ENCODE measurements at places on chromosomes 5 and 9.

DNA sequence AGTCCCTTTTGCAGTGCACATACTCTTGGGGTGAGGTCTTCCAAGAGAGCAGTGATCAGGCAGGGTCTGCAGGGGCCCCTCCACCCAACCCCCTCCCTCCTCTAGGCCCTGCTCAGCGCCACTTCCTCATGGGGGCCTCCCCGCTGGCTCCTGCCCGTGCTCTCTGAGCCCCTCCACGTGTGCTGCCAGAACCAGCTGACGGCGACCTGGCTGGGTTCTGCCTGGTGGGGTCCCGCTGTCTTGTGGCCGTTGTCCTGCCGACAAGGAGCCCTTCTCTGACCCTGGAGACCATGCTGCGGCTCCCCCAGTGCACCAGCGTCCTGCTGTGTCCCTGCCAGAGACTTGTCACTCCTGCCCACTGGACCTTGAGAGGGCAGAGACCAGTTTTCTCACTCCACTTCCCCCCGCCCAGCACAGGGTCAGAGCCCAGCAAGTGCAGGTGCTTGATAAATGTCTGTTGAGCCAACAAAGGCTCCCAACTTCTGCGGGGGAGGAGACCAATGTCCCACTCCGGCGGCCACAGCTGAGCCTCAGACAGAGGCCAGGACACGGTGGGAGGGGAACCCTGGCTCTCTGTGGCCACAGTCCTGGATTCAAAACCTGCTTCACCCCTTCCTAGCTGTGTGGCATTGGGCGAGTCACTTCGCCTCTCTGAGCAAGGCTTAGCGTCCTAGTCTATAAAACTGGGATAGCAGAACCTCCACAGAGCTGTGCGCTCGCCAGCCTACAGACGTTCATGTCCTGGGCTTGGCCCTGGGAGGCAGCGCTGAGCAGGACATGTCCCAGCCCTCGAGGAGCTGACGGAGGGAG lies 24.8 kb downstream of the SARDH start:
- DNase-seq: no peak

- DNase-seq: no peak
Measured at GRCh38 chr5:107512029-107512428, 158.7 kb downstream of the EFNA5 start.

- DNase-seq: no peak
Measured at GRCh38 chr9:21616082-21616778, 134.1 kb upstream of the IFNE start.

- DNase-seq: no peak
Measured at GRCh38 chr5:78809444-78809843, 160.9 kb upstream of the LHFPL2 start.

DNA sequence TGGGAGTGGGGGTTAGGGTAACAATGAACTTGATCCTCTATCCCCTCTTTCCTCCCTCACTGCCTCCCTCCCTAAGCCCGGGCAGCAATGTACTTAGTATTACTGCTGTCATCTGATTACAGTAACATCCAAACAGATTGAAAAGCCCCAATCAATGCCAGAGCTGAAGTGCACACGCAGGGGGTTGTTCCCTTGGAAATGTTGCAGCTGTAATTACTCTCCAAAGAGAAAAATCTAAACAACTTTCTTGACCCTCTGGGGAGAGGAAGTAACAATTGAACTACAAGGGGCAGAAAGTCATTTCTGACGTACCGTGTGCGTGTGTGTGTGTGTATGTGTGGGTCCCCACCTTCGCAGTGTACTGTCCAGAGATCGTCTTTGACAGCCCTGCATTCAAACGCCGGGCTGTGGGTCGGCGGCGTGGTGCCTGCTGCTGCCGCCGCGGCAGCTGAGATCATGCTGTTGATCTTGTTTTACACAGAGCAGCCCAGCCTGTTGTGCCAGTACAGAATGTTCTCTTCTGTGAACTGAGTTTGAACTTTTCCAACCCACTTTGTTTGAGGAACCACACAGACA lies 66.0 kb upstream of the KLF9 start:
- no peak for DNase-seq

- DNase-seq: no peak
Measured at GRCh38 chr5:109297900-109298299, 111.9 kb downstream of the PJA2 start.

DNA sequence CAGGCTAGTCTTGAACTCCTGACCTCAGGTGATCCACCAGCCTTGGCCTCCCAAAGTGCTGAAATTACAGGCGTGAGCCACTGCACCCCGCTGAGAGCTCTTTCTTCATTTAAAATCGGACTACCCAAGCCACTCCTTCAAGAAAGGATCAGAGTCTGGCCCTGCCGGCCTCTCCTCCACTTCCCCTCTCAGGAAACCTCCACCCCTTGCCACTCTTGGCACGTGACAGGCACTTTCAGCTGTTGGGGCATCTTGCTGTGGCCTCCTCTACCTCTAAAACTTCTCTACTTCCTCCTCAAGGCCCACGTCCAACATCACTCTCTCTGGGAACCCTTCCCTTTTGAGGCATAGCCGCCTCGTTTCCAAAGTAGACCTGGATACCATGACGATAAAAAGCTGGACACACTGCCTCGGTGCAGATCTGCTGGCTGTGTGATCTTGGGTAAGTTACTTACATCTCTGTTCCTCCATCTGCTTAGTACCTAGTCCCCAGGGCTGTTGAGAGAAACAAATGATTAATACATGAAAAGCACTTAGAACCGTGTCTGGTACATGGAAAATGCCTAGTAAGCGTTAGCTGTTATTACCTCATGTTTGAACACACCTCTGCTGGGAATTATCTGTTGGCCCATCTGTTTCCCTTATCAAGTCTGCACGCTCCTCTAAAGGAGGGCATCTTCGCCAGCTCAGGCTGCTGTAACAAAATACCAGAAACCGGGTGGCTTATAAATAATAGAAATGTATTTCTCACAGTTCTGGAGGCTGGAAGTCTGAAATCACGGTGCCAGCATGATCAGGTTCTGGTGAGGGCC lies 55.3 kb downstream of the SMIM23 start:
- DNase-seq: no peak

DNA sequence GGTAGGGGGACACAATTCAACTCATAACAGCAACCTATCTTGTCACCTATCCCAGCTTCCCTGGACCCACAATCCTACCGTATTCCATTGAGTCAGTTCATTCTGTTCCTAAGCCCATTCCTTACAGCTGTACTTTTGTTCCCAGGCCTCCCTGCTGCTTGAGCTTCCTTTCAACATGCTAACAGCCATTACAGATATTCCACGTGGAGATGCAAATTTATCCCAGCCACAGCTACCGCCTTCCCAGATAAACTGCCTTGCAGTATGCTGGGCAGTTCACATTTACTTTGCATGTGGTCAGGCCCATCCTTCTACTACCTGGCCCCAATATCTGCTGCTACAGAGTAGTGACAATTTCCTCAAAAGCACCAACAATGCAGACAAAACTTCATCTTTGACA lies 23.0 kb downstream of the RIGI start:
- no peak for DNase-seq

GRCh38 chr9:136804509-136805206 lies 3.1 kb upstream of the RABL6 start:
- DNase-seq: no peak

- peak; percentile 27 for DNase-seq
Measured at GRCh38 chr5:32462618-32463017, 18.1 kb upstream of the ZFR start.

GRCh38 chr5:10295619-10296326 lies 11.9 kb downstream of the CMBL start:
- no peak for DNase-seq

DNA sequence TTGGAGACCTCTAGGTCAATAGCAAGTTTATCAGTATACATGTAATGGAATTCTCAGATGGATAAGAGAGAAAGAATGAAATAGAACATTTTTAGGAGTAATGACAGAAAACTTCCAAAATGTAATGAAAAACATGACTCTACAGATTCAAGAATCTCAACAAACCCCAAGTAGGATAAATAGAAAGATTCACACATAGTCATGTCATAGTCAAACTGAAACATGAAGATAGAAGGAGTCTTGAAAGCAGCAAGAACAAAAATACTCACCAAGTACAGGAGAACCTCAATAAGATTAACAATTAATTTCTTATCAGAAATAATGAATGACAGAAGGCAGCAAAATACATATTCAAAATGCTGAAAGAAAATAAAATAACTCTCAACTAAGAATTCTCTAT lies 164.5 kb downstream of the SPATA31D1 start:
- no peak for DNase-seq

GRCh38 chr9:126482361-126483044 lies 131.2 kb upstream of the LMX1B start:
- DNase-seq: no peak

- DNase-seq: no peak
Measured at GRCh38 chr5:9877488-9877887, 247.3 kb upstream of the TAS2R1 start.

- DNase-seq: no peak
Measured at GRCh38 chr9:109868722-109869121, 88.7 kb downstream of the PALM2AKAP2 start.

- DNase-seq: no peak
Measured at GRCh38 chr5:31999470-31999869, 174.6 kb downstream of the GOLPH3 start.

DNA sequence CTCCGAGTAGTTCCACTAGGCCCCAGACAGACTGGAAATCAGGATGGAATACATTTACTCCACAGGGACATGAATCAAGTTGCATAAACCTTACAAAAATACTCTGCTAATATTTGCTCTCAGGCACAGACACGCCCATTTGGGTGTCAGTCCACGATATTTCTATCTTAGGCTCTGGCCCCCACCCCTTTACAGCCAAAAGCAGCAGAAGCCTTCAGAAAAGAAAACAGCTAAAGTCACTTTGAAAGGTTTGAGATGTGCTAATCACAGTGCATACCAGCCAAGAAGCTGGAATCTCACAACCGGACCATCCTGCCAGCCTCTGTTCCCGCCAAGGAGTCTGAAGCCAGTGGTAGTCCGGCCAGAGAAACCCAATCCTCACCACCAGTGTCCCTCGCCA lies 22.6 kb downstream of the PTPN3 start:
- DNase-seq: no peak

- DNase-seq: no peak
Measured at GRCh38 chr9:15485836-15486666, 24.7 kb downstream of the PSIP1 start.

GRCh38 chr5:77156379-77156778 lies 54.1 kb upstream of the PDE8B start:
- DNase-seq: no peak

GRCh38 chr5:133049726-133050048 lies 2.1 kb upstream of the HSPA4 start:
- no peak for DNase-seq

- DNase-seq: no peak
Measured at GRCh38 chr5:174340226-174340625, 294.7 kb downstream of the NSG2 start.

DNA sequence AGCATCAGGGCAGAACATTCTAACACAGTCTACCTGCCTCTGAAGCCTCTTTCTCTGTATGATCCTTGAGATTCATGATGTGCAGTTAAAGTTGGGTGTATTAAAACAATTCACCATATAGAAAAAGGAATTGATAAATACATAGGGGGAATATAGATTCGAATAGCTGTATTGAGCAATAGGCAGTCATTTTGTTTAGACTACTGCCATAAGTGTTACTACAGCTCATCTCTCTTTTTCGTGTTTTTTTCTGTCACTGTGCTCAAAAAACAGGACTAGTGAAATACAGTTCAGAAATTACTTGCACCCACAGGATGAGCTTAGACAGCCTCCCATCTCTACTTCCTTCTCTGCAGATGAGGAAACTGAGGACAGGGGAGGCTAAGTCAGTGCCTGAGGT lies 144.6 kb upstream of the FBN2 start:
- DNase-seq: no peak

DNA sequence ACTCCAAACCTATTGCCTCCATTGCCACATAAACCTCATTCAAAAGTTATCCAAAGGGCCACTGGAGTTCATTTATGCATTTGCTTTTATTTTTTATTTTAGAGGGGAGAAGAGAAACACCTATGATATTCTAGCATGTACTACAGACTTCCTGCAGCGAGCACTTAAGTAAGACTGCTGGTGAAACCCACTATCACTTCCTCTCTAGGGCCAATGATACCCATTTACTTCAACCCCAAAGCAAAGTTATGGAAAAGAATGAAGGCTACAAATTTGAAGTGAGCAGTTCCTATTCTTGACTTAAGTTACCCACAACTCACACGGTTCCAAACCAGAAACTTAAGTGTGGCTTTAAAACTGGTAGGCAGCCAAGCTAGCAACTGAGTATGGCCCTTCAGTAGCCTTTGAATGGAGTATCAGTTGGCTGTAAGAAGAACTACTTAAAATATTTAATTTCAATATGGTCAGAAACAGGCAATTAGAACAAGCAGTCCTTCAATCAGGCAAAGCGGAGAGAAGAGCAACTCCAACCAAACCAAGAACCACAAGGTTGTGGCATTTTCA lies 94.1 kb downstream of the GPR21 start:
- DNase-seq: no peak

GRCh38 chr9:130937146-130938076 lies 1.6 kb downstream of the FIBCD1 start:
- no peak for DNase-seq

GRCh38 chr5:153546566-153546965 lies 56.1 kb downstream of the GRIA1 start:
- no peak for DNase-seq

DNA sequence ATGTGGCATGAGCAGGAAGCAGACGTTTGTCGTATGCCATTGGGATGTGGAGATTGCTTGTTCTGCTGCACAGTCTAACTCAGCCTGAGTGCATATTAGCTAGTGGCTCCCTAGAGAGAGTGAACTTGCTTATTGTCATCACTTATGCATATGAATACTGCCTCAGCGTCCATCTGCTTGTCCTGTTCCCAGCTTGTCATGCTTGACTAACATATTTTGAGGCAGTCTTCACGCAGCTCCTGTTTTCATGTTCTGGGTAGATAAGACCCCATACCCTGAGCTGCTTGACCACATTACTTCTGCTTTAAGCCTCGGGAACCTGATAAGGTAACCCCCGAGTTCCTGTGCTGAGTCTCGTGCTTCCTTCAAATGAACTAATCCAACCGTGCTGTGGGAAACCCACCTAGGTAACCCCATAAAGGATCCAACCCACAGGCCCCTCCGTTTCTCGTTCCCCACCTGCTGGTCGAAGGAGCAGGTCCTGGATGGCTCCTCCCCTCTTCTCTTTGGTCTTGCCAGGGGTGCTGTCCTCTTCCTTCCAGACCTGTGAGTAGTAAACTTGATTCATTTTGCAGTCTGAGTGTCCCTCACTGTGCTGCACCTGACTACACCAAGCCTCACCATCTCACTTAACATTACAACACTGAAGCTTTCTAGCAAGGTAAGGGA lies 25.0 kb downstream of the ANKRD33B start:
- DNase-seq: no peak

DNA sequence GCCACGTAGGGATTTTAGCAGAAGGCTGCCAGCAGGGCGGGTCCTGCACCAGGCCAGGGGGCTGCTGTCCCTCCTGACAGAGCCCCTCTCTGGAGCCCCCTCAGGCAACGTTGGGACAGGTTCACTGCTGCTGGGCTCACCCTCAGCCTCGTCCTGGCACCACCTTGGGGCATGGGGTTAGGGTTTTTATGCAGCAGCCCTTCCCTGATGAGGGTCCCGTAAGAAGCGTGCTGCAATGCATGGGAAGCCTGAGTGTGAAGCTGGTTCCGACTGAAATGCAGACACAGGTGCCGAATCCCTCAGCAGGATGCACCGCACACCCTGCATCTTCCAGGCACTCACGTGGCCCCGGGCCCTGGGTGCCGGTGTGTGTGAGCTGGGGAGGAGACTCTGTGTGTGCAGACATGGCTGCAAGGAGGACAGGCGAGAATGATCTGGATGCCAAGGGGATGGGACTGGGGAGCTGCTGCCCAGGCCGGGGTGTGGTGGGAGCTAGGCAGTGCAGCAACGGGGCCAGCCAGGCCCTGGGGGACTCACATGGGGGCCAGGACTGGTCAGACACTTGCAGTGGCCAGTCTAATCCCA lies 27.1 kb downstream of the ZDHHC11B start:
- DNase-seq: no peak

All from stimulated activated CD4-positive, alpha-beta T cell treated with anti-CD3 and anti-CD28 coated beads, TNF-alpha, amount 100 ng/mL, for 4 hours (primary cell).